ENCODE measurements at places on chromosomes 2 and 18.

DNA sequence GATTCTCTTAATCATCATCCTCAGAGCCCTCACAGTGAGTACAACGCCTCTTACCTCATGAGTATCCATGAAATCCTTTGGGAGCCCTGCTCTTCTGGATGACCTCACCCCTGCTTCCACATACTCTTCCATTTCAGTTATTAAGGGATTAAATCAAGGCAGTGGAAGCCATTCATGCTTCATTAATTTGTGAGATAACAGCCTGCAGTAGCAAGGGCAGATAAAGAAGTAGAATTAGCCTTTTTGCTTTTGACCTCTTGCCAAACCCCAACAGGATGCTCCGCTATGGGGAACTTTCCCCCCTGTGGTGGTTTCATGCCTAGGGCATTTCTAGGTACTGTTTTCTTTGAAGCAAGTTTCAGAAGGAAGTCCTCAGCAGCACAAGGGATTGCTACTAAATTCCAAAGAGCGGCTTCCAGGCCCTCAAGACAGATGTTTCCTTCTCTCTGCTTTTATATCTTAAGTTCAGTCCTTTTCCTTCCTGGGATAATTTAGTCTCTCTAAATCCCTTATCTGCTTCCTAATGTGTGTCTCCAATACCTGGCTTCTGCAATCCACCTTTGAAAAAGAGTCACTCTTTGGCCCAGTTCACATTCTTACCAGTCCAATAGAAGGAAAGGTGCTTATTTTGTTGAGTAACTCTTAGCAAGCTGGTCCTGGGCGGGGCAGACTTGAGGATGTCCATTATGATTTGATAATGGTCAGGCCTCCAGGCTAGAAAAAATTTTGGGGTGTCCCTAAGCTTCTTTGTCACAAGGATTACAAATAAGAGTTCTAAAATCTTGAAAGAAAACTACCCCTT lies 76.9 kb downstream of the MYO1B start:
- DNase-seq, result peak; percentile 80

GRCh38 chr2:239719791-239720360 lies 305.3 kb downstream of the NDUFA10 start:
- DNase-seq, result no peak

DNA sequence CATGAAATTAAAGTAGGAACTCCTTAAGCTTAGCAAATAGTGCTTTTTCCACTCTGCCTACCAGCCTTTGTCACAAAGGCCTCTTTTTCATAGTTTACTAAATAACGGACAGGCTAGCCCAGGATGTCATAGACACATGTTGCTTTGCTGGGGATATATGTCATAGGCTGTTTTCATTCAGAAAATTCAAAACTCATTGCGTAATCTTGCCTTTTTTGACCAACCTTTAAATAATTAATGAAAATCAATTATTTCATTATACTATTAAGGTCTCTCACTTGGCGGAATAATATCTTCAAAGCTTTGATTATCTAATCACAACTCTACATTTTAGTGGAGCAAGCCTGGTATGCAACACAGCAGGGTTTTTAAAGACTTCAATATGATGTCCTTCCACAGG lies 1245.7 kb upstream of the LRRTM1 start:
- no peak for DNase-seq

GRCh38 chr2:217370391-217370790 lies 510.5 kb upstream of the TNP1 start:
- no peak for DNase-seq

- no peak for DNase-seq
Observed at GRCh38 chr18:35592298-35592697, 10.8 kb downstream of the GALNT1 start.

DNA sequence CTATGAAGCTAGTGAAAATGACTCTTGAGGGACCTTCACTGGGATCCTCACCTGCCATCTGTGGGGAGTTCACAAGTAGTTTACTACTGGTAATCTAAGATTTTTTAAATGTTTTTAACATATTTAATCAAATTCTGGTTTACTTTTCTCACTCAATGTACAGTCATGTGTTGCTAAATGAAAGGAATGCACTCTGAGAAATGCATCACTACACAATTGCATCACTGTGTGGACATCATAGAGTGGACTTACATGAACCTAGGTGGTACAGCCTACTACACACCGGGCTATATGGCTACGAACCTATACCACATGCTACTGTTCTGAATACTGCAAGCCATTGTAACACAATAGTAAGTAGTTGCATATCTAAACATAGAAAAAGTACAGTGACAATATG lies 528.0 kb downstream of the BCL11A start:
- no peak for DNase-seq

DNA sequence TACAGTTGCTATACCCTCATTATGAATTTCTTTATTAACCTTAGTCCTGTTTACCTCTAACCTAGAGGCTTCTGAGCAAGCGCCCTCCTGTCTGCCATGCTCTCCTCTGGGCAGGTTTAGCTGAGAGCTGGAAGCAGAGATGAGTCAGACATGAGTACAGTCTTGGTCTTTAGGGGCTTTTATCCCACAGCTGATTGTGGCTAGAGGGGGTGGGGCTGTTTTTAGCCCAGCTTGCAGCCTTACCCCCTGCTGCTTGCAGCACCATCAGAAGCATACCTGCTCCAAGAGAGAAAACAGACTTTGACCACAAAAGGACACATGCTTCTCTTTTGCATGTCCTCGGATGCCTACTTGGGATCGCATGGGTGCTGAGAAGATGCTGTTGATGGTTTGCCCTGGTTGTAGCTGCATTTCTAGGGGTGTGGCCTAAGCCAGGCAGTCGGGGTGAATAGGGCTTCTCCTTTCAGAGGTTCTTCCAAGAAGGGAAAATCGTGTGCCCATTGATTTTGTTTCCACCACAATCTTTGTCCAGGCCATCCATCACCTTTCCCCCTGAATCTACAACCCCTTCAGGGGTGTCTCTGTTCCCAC lies 115.0 kb upstream of the LGALSL start:
- DNase-seq, result no peak

GRCh38 chr2:172397148-172397834 lies 30.1 kb upstream of the ITGA6 start:
- no peak for DNase-seq

- no peak for DNase-seq
Observed at GRCh38 chr2:149000158-149000938, 38.2 kb upstream of the LYPD6B start.

DNA sequence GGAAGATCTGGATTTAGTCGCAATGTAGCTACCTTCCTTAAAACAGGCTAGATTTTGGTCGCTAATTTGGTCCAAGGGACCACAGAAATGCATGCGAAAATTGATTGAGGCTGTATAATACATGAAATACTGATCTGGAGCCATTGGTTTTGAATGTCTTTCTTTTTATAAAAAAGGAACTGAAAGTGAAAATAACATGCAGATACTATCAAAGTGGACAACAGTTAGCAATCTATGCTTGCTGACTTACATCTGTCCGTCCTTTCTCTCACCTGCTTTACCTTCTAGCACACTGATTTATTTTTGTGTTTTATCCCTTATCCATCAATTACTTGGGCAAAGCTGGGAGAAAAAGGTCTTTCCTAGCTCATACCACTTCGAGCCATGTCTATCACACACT lies 1459.8 kb upstream of the ACVR2A start:
- no peak for DNase-seq

- no peak for DNase-seq
Observed at GRCh38 chr18:9685615-9685890, 22.5 kb upstream of the RAB31 start.

DNA sequence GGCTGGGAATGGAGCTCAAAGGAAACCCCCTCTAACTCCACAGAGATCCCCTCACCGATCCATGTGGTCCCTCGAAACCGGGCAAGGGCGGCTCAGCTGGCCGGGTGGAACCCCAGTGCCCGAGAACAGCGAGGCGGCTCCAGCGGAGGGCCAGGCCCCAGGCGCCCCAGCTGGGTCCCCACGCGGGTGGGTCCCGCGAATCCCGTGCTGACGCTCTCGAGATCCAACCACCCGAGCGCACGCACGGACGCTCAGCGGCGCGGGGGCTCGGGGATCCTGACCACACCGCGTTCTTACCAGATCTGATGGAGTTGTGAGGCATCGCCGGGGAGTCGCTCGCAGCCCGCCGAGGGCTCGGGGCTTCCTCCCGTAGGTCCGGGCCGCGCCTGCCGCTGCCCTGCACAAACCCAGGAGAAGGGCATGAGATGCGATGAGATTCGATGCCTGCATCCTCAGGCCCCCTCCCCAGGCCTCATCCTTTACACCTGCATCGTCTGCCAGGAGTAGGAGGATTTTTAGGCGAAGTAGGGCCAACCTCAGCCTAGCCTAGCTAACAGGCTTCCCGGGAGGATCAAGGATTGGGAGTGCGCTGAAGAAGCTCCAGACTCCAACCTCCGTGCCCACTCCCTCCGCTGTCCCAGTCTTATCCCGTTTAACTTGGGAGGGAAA lies 514 bp downstream of the PAX8 start:
- DNase-seq, result no peak

- no peak for DNase-seq
Observed at GRCh38 chr2:31442376-31442775, 27.8 kb upstream of the XDH start.

GRCh38 chr2:96108541-96109360 lies 7.6 kb downstream of the ADRA2B start:
- DNase-seq, result no peak

DNA sequence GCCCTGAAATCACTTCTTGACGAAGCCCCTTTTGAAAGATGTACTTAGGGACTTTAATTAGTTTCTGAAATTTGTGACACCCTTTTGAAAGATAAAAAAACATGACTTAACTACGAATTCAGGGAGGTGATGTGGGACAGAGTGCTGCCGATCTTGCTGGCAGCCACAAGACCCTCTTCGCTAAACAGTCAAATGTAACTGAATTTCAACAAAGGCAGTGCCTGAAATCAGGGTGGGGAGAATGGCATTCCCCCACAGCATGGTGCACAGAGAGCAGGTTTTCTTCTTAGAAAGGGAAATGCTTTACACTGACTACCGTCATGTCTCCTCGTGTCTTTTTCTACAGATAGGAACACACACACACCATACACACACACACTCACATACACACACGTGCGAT lies 640.2 kb upstream of the POU3F3 start:
- DNase-seq, result no peak

- no peak for DNase-seq
Observed at GRCh38 chr2:25545899-25546298, 127.5 kb downstream of the DTNB start.

- no peak for DNase-seq
Observed at GRCh38 chr2:202450785-202451184, 74.7 kb downstream of the BMPR2 start.

- DNase-seq, result no peak
Observed at GRCh38 chr18:46408334-46408987, 248.6 kb downstream of the LOXHD1 start.

DNA sequence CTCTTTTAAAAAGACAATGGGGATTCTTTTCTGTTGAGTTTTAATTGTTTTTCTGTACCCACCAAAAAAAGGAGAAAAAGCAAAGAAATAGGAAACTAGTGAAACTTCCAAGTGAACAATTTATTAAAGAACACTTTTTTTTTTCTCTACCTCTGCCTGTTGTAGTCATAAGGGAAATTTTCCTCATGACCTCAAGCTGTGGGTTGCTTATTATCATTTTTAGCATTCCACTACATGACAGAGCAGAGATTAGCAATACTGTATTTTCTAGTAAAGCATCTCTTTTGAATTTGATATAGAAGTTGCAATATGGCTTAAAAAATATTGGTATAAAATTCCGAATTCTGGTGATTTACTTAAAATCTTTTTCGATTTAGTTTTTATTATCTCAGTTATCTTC lies 87.9 kb upstream of the LRRTM1 start:
- no peak for DNase-seq

DNA sequence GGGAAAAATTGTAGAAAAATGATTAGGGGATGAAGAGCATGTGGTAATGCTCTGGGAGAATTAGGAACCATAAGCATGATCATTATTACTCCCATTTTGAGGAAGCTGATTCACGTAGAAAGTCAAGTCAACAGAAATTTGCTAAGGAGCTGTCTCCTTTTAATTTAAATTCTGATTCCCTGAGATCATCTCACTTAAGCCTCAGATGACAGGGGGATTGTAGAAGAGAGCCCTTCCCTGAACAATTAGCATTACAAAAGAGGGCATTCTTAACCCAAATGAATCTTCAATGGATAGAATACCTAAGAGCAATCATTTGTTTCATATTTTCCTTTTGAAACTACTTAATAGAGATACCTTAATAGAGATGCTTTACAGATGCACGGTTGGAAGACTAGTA lies 267.9 kb downstream of the NYAP2 start:
- DNase-seq, result no peak

GRCh38 chr2:100140582-100140981 lies 1.8 kb downstream of the AFF3 start:
- no peak for DNase-seq

- no peak for DNase-seq
Observed at GRCh38 chr2:73414696-73415095, 29.1 kb downstream of the ALMS1 start.

GRCh38 chr2:63668000-63668399 lies 79.2 kb downstream of the MDH1 start:
- no peak for DNase-seq

- no peak for DNase-seq
Observed at GRCh38 chr2:151543876-151544275, 134.2 kb downstream of the RIF1 start.

GRCh38 chr2:154194909-154195643 lies 323.4 kb downstream of the GALNT13 start:
- no peak for DNase-seq

- no peak for DNase-seq
Observed at GRCh38 chr2:196318517-196319377, 147.4 kb upstream of the STK17B start.

DNA sequence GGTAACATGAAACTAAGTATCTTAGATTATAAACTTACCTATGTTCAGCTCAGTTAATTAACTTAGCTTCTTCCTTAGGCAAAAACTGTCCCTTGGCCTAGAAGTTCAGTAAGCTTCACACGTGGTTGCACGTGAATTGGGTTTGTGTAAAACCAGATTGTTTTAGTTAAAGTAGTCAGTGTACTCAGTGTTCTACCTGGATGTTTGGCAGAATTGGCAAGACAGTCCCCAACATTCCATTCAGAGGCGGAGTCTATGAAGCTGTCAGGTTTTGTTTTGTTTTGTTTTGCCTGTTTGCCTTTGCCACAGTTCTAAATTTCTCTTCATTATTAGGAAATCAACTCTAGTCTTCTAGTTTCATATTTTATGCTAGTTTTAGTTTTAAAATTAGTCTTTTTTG lies 105.3 kb upstream of the ZEB2 start:
- no peak for DNase-seq

GRCh38 chr2:107592280-107592624 lies 234.4 kb upstream of the RGPD4 start:
- DNase-seq, result no peak

GRCh38 chr2:55111570-55112228 lies 61.4 kb upstream of the RTN4 start:
- peak; percentile 98 for DNase-seq

- DNase-seq, result no peak
Observed at GRCh38 chr2:174874085-174874484, 109.8 kb upstream of the CHRNA1 start.

GRCh38 chr2:17634997-17635396 lies 94.5 kb downstream of the VSNL1 start:
- peak; percentile 47 for DNase-seq

DNA sequence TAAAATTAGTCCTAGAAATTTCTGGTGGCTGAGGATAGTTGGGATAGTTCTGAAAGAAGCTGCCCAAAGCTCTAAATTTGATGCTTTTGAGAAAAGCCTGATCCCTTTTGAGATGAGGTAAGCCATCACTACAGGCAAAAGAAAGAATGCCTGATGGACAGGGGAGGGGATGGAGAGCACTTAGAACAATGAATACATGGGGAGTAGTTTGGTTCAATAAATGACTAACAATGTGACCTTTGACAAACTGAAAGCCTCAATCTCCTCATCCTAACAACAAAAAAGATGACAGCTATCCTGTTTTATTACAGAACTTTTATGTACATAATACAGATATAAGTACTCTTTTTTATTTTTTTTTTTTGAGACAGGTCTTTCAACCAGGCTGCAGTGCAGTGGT lies 42.7 kb downstream of the GFPT1 start:
- no peak for DNase-seq
